ENCODE measurements at places on chromosomes 13 and 19.
A peak's percentile ranks its signal among the peaks of the same experiment; 100 is the strongest.

DNA sequence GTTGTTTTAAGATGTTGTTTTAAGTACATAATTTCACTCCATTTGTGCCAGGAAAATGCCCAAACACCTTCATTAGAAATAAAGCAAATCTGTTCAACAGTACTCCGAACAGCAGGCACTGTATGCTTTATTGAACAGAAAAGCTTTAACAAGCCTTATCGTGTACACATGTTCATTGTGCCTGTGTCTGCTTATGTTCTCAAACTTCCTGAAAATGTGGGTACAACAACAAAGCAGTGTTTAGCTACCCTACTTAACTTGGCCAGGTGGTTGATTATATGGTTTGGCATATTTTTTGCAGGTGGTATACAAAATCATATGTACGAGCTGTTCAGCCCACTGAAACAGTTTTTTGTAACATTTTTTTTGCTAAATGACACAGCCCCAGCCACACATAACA lies 718.0 kb downstream of the DACH1 start:
- no peak for DNase-seq

- no peak for DNase-seq
Observed at GRCh38 chr13:86446311-86446710, 647.1 kb upstream of the SLITRK6 start.

DNA sequence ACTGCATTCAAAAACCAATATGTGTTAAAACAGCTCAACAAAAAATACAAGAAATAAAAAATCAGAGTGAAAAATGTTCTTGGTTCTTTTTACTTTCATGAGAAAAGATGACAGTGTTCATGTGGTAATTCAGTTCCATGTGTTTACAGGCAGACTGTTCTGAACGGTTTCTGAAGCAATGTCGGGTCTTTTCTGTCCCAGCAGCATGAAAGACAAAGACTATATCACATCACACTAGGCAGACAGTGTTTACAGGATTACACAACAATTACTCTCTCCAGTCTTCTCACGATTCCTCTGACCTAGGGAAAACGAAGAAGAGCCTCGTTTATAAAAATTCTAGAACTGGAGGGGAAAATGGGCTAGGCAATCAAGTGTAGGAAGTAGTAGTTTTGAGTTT lies 83.4 kb downstream of the UBL3 start:
- DNase-seq: no peak

DNA sequence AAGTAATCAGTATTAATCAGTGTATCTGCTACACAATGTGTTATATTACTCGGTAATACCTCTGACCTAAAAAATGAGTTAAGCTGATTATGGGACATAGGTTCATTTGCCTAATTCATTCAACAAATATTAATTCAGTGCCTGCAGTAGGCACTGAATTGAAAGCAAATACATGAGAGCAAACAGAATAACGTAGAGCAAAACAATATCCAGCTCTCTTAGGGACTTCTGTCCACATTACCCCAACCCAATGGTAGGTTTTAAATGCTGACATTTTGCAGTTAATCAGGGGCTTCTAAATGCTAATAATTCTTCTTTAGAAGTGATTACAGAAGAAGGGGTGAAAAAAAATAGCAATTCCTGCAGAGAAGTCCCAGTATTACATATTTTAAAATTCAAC lies 4.9 kb downstream of the RCBTB2 start:
- no peak for DNase-seq

- no peak for DNase-seq
Observed at GRCh38 chr19:41699231-41699967, 9.0 kb upstream of the CEACAM5 start.

DNA sequence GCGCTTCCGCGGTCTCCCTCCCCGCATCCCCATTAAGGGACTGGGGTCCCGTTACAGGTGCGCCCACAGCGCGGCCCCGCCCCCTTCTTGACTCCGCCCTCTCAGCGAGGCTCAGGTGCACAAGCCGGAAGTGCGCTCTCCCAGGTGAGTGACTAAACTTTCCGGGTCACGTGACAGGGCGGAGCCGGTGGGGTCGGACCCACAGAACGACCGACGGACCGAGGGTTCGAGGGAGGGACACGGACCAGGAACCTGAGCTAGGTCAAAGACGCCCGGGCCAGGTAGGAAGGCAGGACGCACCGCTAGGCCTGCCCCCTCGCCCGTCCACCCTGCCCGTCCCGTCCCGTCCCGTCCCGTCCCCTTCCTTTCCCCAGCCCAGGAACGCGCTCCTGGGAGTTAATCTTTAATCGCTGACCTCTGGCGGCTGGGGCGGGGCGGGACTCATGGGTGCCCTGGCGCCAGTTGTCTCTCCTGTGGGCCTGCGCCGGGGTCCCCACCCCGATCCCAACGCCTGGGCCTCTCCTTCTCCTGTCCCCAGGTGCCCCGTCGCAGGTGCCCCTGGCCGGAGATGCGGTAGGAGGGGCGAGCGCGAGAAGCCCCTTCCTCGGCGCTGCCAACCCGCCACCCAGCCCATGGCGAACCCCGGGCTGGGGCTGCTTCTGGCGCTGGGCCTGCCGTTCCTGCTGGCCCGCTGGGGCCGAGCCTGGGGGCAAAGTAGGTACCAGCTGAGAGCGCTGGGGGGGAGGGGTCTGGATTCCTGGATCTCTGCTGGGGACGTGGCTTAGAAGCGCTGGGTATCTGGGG lies at the start of gene CRB3:
Gene CRB3 (plus strand): TSS at position 202 of the 804 bp plus-strand sequence. CDS start 431 bp downstream, at position 633.
- peak; percentile 44 for DNase-seq

- DNase-seq: no peak
Observed at GRCh38 chr19:31118287-31118955, 230.8 kb downstream of the TSHZ3 start.

GRCh38 chr19:51338563-51339312 lies 3.2 kb downstream of the VSIG10L start:
- peak; percentile 85 for DNase-seq

GRCh38 chr13:33272531-33273124 lies 12.9 kb downstream of the STARD13 start:
- DNase-seq: no peak

GRCh38 chr19:42121656-42122069 lies 10.6 kb downstream of the POU2F2 start:
- peak; percentile 73 for DNase-seq

DNA sequence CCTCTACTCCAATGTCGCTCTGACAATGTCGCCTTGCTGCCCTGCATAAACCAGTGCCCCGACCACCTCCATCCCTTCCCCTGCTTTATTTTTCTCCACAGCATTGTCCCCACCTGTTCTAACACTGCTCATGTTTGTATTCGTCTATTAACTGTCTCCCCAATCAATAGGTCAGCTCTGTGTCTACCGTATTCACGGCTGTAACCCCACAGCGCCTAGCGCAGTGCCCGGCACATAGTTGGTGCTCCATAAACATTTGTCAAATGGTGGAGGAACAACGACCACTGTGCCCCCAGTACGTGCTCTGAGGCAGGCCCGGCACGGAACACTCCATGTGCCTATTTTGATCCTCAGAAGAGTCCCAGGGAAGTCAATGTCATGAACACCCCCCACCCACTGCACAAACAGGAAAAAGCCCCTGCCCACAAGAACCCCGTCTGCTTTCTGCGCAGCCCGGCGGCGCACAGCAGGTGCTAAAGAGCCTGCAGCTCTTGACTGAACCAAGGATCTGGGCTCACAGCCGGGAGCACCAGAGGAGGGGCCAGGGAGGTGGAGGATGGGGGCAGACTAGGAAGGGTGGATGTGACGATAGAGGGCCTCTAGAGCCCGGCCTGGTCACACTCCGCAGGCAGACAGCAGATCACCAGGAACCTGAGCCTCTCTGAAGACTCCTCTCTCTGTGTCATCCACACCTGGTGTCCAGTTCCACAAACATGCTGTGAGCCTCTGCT lies 1.8 kb upstream of the CEACAM16 start:
- DNase-seq: no peak

- DNase-seq: no peak
Observed at GRCh38 chr19:50042363-50043024, 16.7 kb downstream of the ZNF473 start.

- no peak for DNase-seq
Observed at GRCh38 chr13:78370231-78370630, 233.1 kb downstream of the POU4F1 start.

GRCh38 chr19:6516659-6517291 lies 14.1 kb upstream of the TNFSF9 start:
- peak; percentile 93 for DNase-seq

DNA sequence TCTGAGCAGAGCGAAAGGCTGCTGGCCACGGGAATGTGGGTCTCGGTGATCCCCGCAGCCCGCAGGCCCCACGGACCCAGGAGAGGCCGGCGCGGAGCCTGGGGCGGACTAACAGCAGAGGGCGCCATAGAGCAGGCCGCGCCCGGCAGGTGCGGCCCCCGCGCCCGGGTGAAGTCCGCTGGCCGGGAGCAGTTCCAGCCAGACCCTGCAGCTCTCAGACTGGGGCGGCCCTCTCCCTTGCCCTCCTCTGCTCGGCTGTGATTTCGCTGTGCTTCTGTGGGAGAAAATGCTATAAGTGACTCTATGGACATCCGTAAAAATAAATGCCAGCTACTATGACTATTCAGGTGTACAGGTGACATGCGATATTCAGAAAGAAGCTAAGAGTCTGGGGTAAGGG lies 37.7 kb downstream of the GSX1 start:
- DNase-seq: peak; percentile 52

DNA sequence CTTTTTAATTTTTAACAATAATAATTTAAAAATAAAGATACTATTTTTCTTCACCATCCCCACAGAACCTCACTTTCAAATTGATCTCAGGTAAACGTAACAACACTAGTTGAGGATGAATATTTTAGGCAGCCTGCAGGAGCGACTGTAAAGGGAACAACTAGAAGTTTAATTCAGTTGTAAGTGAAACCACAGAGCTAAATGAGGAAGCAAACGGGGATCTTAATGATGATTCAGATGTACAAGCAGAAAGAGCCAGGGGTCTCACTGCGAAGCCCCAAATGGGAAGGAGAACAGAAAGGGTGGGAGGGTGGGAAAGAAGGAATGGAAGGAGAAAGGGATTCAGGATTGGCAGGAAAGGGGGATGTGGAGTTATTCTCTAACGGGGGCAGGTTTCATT lies 54.6 kb upstream of the RAP2A start:
- DNase-seq: no peak

GRCh38 chr19:41172297-41173164 lies 20.5 kb upstream of the CYP2S1 start:
- no peak for DNase-seq

DNA sequence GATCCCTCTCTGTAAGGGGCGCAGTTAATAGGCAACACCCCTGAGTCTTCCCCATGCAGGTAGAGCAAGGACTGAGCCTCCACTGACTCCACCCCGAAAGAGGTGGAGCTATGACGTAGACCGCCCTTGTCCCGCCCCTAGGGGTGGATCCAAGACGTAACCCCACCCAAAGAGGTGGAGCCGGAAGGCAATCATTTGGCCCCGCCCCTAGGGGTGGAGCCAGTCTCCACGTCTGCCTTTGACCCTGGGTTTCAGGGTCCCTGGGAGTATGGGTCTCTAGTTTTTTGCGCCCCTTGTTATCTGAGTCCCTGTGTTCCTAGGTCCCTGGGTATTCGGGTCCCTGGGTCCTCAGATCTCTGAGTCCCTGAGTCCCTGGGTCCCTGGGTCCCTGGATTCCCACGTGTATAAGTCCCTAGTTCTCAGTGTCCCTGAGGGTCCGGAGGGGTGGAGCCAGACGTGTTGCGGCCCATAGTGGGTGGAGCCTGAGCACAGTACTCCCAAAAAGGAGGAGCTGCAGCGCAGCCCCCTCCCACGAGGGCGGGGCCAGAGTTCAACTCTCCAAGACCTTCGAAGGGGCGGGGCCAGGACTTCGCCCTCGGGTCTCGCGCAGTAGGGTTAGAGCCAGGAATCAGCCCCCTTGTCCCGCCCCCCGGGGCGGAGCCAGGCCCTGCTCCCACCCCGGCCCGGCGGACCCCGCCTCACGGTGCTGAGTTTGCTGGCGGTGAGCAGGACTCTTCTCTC lies 5.3 kb downstream of the DENND1C start:
- peak; percentile 40 for DNase-seq

- no peak for DNase-seq
Observed at GRCh38 chr19:4431808-4432674, 25.6 kb downstream of the UBXN6 start.

- DNase-seq: no peak
Observed at GRCh38 chr19:751501-752341, 809 bp downstream of the MISP start.

GRCh38 chr13:97021241-97021640 lies 27.0 kb upstream of the OXGR1 start:
- no peak for DNase-seq

DNA sequence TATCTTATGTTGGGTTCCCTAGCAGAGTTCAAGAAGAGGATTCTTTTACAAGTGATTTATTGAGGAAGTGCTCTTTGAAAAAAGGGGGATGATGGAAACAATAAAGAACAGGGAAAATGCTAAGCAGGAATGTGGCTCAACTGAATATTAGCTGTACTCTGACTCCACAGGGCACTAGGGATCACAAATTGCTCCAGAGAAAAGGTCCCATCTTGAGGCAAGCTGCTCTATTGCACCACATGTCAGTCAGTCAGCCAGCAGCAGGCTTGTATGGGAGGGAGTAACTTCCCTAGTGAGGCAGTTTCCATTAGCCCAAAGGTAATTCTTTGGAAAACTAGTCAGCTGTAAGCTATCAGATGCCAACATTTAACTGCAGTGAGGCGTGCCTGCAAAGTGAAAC lies 73.3 kb upstream of the FNDC3A start:
- DNase-seq: no peak

GRCh38 chr19:19417628-19418245 lies 12.3 kb downstream of the GATAD2A start:
- no peak for DNase-seq

DNA sequence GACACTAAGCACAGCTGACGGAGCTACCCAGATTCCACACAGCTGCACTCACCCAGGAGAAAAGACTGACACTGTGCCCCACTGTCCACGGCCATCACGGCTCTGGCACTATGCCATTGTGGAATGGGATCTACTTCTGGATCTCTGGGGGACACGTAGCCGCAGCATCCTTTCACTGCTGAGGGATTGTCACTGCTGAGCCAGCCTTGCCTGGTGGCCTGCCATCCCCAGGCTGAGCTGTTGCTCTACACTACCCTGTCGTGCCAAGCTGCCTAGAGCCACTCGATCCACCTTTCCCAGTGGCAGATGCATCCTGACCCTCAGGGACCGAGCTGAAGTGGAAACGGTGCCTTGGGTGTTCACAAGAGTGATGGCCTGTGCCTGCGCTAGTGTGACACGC lies 5.0 kb upstream of the LILRB5 start:
- DNase-seq: no peak

GRCh38 chr13:112959206-112959605 lies 9.8 kb upstream of the MCF2L start:
- DNase-seq: no peak

GRCh38 chr13:30681843-30682242 lies 53.5 kb upstream of the ALOX5AP start:
- DNase-seq: no peak

GRCh38 chr13:21077788-21078353 lies 16.5 kb upstream of the LATS2 start:
- no peak for DNase-seq

- no peak for DNase-seq
Observed at GRCh38 chr13:46389457-46390451, 2.7 kb upstream of the RUBCNL start.

GRCh38 chr13:32414580-32414979 lies 13.3 kb downstream of the N4BP2L1 start:
- DNase-seq: no peak
